ENCODE measurements at places on chromosomes 7 and 10. TPM values are rescaled to one million over a fixed set of nuclear protein-coding genes. Genes with fewer than 3 reads are reported as not detected.
A peak's percentile ranks its signal among the peaks of the same experiment; 100 is the strongest.

MINPP1 gene
- 30.0 TPM for total RNA-seq

GRCh38 chr7:148397551-148397950 is 193.0 kb upstream of the C7orf33 start:
- no peak for DNase-seq

SPAG6 gene
- total RNA-seq: not detected

GRCh38 chr10:71314028-71314693 is 4.9 kb upstream of the SLC29A3 start:
- DNase-seq: peak; percentile 48

- no peak for DNase-seq
Observed at GRCh38 chr10:124484031-124484430, 22.4 kb downstream of the LHPP start.

Data from fibroblast of villous mesenchyme (primary cell).